ENCODE measurements at places on chromosomes 3 and 15.
A peak's percentile ranks its signal among the peaks of the same experiment; 100 is the strongest.

DNA sequence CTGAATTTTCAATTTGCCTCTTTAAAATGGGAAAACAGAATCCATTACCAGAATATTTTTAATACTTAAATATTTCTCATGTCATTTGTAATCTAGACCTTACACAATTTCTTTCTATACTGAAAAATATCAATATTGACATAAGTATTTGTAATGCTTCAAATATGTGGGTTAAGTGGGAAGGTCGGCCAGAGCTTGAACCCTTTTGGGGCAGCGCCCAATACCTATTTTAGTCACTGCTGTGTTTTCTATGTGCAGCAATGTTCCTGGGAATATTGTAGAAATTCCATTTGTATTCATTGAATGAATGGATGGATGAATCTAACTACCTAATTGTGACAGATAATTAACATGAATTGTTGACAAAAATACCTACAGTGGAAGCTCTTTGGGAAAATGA lies 459.7 kb upstream of the ZNF717 start:
- no peak for DNase-seq

DNA sequence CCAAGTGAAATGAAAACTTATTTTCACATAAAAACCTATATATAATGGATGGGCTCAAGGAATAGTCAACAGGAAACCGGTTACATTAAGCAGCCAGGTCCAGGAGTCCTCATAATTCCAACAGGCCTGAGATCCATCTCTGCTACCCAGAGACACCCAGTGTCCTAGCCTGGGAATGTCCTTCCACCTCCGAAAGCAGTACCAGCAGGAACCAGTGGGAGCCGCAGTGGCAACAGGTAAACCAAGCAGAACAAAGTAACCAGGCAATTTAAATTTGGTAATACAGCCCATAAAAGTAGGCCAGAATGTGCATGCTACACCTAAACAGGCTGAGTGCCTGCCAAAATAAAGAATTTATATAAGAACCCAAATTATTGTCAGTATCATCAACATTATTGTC lies 195.6 kb downstream of the ZBBX start:
- no peak for DNase-seq

DNA sequence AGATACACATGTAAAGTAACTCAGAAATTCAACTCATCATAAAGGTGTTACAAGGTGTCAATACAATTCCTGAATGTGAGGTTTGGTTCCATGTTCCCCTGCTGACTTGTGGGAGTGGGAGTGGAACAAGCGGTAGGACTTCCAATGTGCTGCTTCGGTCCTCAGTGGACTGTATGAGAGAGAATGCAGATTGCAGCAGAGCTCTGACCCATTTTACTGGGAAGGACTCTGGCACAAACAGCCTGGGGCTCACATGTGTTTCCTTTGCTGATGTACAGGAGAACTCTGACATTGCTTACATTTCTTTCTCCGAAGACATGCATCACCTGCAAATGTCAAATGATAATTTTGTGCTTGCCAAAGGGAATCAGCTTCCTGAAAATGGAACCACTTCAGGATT lies 111.5 kb downstream of the UNC13C start:
- no peak for DNase-seq

- no peak for DNase-seq
Observed at GRCh38 chr15:55224892-55225291, 28.2 kb upstream of the RSL24D1 start.

DNA sequence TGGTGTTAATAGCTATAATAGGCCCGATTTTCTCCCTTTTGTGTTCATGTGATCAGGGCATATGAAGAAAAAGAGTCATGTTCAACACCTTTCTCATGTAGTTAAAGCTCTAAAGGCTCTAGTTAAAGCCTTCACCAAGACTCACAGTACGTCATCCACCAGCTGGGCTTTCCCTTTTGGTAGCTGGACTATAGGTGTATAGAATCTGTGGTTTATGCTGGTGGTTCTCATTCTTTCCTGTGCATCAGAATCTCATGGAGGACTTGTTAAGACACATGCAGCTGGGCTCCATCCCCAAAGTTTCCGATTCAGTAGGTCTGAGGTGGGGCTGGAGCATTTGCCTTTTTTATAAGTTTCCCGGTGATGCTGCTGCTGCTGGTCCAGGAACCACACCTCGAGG lies 31.0 kb downstream of the CFAP91 start:
- DNase-seq = no peak

DNA sequence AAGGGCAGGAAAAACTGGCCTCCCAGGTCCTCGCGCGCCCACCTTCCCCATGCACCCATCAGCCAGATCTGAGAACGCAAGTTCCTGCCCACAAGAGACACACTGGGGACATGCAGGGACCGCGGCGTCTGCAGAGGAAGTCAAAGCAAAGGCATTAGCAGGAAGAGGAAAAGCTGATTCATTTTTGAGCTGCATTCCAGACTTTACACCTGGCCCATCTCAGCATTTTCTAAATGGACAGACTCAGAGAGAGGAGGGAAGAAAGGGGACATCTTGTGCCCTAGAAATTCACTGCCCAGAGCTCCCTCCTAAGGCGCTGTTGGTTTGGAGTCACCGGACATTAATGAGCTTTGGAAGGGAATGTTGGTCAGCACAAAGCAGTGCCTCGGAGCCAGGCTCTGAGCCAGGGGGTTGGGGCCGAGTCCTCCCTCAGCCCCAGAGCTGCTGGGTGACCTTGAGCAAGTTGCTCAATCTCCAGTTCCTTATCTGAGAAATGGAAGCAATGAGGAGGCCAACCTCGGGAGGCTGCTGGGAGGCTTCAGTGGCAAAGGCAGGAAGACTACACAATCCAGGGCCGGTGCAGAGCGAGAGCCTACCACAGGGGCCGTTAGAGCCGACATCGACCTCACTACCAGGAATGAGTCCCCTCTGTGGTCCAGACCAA lies 150.5 kb upstream of the IQSEC1 start:
- no peak for DNase-seq

GRCh38 chr3:194617827-194618226 lies 15.4 kb downstream of the TMEM44 start:
- peak; percentile 24 for DNase-seq

DNA sequence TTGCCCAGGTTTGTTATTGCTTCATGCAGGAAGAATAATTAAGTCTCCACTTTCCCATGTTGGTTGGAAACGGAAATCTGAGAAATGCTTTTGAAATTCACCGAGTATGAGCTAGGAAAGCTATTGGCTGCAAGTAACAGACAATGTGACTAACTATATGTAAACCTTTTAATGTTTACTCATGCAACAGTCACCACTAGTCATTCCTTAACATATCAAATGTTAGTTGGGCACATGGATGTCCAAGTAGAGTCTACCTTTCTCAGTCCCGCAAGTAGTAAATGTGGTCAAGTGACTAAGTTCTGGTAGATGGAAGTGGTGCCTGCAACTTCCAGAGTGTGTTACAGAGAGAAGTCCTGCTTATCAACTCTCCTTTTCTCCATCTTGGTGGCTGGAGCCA lies 52.5 kb downstream of the KLF15 start:
- DNase-seq = no peak

Data from Caki2 (cell line).